Vagina (tissue), 2 donors: ENCODE measurements at places on chromosomes 4 and X.

DNA sequence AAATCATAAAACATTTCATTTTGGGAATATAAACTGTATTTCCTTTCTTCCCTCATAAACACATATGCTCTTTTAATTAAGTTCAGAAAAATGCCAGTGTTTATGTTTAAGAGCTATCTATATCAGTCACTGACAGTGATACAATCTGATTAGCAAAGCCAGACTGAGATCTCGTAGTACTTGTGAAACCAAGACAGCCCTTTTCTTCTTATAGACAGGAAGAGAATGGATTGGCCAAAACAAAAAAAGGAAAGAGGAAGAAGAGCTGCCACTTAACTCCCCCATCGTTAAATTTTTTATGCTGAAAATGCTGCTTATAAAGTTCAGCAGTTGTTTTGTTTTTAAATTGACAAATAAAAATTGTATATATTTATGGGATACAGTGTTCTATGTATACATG lies 87.4 kb downstream of the PLAC1 start:
- DNase-seq, result no peak

GRCh38 chrX:22325096-22325495 lies 52.4 kb downstream of the CBLL2 start:
- no peak for DNase-seq

- no peak for DNase-seq
Observed at GRCh38 chr4:147019091-147019490, 73.4 kb upstream of the TTC29 start.

DNA sequence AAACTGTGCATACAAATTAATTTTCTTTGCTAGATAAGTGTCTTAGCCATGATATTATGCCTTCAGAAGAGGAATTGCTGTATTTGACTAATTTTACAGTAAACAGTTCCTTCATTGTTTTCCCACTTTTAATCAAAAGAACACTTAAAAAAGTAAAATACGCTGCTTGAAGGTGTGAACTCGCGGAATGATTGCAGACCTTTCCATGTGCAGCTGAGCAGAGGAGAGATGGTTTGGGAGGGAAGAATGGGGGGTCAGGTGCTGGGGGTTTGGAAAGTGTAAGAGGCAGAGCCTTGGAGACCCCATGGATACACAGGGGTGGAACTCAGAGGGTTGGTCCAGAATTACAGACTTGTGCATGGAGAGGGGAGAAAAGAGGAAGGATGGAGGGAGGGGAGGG lies 15.3 kb downstream of the CYTL1 start:
- DNase-seq, result peak; percentile 37
